ENCODE measurements at places on chromosomes 6 and 20.

- no peak for DNase-seq
These were observed 80.8 kb downstream of the PRND start for GRCh38 chr20:4802527-4802926.

DNA sequence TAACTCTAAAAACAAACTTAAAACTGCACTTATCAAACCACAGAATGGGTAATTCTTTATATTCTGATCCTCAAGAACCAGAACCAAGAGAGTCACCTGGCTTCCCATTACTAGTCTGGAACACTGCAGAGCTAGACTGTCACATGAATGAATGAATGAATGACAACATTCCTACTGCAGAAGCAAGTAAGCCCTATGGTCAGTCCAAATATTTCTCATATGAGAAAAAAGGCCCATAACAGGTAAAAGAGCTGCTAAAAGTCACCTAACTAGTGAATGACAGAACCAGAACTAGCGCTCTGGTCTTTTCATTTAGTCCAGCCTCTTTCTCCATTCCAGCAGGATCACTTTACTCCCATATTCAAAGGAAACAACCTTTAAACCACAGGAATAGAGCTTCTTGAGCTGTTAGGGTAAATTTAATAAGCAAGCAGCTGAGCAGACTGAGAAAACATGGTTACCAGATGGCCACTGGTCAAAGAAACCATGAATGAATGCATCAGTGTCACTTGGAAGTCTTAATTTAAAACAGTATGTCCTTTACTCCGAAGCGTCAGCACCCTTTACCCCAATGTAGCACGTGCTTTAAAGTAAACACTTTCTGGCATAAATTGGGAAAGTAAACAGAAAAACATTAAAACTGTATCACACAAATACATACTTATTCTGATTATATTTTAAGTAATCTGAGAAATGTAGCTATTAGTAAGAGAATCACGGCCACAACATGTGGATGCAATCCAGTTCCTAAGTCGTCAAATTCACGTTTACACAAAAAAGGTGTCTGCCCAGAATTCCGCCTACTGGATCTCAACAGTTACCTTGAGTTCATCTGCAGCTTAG lies 1.4 kb downstream of the PREP start:
- no peak for DNase-seq

DNA sequence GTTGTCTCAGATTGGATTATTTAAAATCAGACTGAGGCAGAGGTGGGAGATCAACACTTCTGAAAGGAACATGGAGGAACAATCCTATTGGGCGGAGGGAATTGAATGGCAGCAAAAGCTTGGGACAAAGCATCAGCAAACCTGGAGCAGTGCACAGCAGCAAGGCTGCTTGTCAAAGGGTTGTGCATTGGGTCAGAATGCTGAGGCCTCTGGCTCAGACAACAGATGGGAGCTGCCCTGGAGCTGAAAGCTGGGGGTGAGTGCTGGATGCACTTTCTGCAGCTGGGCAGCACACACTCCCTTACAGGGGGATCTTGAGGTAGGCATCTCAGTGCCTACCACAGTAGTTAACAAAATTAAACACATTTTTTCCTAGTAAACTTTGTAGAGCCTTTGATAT lies 634.4 kb upstream of the MMS22L start:
- no peak for DNase-seq

GRCh38 chr6:159233365-159234101 lies 64.3 kb downstream of the FNDC1 start:
- DNase-seq: no peak

GRCh38 chr6:24574809-24575208 lies 71.2 kb downstream of the KIAA0319 start:
- DNase-seq: no peak

Data from NCI-H1694 (cell line).